ENCODE measurements at places on chromosomes 3 and 15. TPM values are rescaled to one million over a fixed set of nuclear protein-coding genes. Genes with fewer than 3 reads are reported as not detected.

The LRRC3B gene
- total RNA-seq, result not detected

The CBLB gene
- total RNA-seq, result 40.6 TPM

DNA sequence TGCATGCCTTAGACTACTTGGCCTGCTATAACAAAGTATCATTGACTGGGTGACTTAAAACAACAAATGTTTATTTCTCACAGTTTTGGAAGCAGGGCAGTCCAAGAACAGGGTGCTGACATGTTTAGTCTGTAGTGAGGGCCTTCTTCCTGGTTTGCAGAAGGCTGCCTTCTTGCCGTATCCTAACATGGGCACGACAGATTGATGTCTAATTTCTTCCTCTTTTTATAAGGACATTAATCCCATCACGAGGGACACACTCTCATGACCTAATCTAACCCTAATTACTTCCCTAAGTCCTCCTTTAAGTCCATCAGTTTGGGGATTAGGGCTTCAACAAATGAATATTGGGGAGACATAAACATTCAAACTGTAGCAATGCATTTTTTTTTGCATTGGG, 10.9 kb upstream of the GOLGA8B start:
- DNase-seq, result no peak

DNA sequence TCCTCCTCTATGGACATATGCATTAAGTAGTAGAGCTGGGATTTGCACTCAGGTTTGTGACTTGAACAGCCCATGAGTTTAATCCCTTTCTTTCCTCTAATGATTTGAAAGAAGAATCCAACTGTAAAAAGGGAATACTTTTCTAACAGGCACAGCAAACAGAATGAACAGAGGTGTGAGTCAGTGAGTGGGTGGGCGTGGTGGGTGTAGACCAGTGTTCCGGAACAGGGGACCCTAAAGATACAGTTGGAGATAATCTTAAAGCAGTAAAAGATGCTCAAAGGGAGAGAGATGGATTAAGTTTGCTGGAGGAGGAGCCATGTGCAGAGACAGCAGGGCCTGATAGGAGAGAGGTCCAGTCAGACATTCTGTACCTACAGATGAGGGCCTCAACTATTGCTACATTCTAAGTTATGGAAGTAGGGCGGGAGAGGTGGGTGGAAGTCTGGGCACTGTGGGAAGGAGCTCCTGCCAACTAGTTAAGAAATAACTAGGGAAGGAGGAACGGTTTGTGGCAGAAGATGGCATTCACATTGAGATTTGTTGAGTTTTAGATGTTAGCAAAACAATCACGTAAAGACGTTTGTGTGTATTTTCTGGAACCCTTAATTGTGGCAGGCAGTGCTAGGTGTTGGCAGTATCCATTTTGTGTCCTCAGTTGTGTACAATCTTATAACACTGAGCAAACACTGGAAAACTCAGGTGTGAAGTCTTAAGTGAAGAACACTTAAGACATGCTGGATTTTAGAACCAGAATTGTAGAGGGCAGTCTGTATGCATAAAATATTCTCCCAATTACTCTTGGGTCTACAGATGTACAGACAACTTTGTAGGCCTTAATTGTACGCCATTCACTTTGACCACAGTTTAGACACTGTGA, 511.0 kb downstream of the GRM7 start:
- no peak for DNase-seq

The MCF2L2 gene
- 0.64 TPM for total RNA-seq

DNA sequence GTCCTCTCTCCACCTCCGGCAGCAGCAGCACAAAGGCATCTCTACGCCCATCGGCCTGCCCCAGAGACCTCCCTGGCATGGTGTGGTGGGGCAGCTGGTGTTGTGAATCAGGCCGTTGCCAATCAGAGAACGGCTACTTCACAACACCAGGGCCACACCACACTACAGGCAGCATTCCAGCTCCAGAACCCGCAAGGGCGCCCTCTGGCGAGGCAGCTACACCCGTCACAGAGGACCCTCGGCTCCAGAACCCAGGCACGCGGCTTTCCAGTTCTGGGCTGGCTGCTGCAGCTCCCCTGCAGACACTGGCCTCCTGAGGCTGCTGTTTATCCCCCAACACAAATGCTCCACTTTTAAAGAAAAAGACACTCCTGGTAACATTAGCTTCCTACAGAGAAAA, 127.5 kb upstream of the TOPAZ1 start:
- peak; percentile 13 for DNase-seq

The STARD9 gene
- total RNA-seq, result 9.1 TPM

DNA sequence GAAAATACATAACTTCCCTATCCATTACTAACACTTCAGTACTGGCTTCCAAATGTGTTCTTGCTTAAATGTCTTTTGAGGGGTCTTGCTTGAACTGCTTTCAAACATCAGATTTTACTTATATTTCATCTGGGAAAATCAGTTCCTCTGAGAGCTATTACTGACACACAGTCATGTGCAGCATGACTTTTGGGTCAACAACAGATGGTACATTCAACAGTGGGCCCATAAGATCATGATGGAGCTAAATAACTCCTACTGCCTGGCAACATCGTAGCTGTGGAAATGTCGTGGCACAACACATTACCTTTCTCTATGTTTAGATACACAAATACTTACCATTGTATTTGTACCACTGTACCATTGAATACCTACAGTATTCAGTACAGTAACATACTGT, 43.8 kb downstream of the WWTR1 start:
- DNase-seq, result no peak

DNA sequence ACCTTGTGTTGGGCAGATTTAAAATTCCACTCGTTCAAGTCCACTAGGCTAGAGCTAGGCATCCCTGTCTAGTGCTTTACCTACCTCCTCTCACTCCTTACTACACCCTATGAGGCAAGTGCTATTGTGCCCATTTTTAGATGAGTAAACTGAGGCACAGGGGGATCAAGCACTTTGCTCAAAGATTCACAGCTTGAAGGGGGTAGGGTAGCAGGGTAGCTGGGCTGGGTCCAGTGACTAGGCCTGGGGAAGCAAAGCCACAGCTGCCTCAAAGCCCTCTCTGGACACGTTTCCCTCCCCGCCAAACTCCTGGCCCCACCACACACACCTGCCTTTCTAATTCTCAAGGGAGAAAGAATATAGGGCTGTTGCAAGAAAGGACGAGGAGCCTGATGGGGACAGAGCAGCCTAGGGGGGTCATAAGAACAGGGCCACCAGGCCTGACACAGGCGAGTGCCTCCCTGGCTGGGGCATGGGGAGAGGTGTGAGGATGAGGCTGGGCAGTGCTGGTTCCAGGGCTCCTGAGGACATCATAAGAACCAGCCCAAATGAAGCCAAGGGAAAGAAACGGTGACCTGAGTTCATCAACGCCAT, 34.8 kb upstream of the SFMBT1 start:
- DNase-seq, result no peak

The POC1A gene
- total RNA-seq, result 5.6 TPM

- peak; percentile 66 for DNase-seq
Observed at GRCh38 chr3:13548696-13549622, at the start of gene FBLN2. Gene FBLN2 (plus strand): TSS chr3:13549125. CDS start chr3:13570356, 21,231 bp downstream.

- no peak for DNase-seq
Observed at GRCh38 chr15:69548395-69549180, 96.0 kb downstream of the RPLP1 start.

DNA sequence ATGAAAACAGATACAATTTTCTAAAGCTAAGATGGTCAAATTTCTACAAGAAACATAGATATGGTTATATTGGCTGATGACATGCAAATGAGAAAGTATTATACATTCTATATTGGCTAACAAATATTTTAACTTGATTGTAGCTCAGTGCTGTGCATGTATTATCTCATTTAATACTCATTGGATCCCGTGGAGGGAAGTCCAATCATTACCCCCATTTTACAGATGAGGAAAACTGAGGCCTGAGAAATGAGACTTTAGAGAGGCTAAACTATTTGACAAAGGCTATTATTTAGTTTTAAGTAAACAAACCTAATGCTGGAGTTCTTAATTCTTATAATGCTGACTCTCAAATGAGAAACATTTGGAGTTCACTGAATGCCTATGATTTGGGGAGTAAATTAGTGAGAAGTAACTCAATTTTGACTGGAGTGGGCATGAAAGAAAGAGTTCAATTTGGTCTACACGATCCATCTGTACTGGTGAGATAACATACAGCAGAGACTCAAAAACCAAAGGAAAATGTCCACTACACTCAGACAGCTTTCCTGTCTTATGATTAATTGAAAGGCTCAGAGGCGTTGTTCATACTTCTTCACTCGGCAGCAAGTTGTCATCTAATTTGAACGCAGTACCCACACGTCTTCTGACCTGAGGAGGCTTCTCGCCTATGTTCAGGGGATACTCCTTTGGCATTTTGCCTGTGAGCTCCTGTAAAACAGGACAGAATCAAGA, 72.2 kb upstream of the LMOD3 start:
- DNase-seq, result no peak

The UNC13C gene
- not detected for total RNA-seq
